IPS DF 19.7 (cell line): ENCODE measurements at places on chromosomes 5 and 9.

GRCh38 chr9:70136632-70137031 is 93.0 kb downstream of the MAMDC2 start:
- DNase-seq: no peak

GRCh38 chr5:111117136-111117535 is 25.0 kb downstream of the WDR36 start:
- DNase-seq: no peak

DNA sequence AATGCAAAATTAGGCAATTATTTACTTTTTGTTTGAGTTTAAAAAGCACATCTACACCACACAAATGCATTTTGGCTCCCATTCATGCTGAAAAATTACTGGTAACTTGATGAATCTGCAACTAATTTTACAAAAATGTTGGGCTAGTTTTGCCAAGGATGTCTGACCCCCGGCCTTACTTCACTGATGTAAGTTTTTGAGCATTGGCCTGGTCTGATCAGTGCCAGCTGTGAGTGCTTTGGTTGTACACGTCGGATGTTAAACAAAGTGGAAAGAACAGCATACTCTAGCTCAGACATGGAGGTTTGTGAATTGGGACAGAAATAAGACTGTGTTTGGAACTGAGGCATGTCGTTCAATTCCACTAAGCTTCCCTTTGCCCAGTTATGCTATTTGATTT is 1044.2 kb downstream of the TLE4 start:
- DNase-seq: no peak

- no peak for DNase-seq
These were observed 607 bp downstream of the BARX1 start for GRCh38 chr9:93954434-93955061.

DNA sequence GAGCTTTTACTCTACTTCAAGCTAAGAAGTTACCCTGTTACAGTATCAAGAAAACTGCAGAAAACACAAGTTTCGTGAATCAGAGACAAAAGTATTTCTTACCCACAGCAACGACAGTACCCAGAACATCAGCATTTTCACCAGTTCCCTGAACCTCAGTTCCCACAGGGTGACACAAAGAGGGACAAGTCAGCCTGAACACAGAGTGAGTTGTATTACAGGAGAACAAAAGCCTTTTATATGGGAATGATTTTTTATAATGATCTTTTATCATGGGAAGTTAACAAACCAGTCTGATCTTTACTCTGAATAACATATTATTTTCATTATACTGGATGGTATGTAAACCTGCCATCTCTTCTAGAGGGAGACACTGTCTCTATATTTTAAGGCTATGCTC is 139.0 kb upstream of the ITGA1 start:
- no peak for DNase-seq

GRCh38 chr5:175710326-175710725 is 52.5 kb downstream of the HRH2 start:
- no peak for DNase-seq

DNA sequence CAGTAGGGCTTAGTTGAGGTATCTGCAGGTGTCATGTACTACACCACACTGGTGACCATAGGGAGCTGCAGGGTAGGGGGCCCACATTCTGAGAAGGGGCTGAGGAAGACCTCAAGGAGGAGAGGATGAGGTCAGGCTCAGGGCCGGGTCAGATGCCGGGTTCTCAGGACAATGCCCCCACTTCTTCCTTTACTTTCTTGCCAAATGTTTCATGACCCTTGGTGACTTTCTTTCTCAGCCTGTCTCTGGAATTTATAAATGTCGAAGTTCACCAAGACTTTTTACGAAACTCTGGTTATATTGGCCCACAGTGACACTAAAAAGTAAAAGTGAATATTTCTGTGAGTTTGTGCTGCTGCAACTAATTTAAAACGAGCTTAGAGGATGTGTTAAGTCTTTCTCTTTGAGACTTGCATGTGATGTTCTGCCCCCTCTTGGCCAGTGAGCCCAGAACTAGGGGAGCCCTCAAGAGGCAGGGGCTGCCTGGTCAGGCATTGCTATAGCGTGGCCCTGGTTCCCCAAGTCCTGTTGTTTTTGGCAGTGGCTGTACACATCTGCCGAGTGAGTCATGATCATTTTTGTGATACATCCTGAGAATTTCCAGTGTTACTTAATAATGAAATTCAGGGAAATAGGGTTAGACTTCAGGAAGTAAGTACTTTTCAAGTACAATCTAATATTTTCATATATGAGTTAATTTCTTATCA is 11.2 kb downstream of the ACO1 start:
- no peak for DNase-seq

DNA sequence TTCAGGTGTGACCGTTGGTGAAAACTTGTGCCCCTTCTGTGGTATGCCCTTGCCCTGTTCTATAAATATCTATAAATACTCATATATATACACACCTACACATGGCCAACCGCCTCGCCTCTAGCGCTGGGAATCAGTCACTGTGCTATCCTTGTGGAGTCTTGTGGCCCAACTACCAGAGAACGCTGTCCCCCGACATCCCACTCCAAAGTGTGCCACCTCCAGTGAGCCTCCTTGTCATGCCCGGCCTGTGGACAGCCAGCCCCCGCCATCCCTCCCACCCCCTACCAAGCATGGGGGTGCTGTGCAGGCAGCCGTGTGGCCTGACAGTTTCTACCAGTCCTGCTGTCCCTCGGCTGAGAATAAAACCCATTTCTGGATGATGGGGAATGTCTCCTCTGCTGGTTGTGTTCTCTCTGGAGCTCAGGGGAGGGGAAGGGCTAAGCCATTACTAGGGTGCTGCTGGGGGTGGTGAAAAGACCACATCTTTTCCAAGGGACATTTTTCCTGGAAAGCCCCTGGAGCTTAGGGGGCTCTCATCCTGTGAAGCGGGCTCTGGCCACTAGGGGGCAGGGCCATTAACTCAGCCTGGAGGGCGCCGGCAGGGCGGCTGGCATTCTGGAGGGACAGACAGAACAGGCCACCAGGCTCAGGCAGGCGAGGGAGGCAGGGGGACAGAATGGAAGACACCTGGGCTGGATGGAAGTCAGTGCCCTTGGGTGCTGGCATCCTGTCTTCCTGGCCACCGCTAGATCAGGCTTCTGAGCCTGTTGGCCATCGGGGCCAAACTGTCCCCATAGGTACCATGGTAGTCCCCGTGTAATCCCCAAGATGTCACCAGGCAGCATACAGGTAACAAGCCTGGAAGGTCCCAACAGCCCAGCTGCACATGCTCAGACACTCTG is 20.7 kb downstream of the GOLGA2 start:
- DNase-seq: no peak

DNA sequence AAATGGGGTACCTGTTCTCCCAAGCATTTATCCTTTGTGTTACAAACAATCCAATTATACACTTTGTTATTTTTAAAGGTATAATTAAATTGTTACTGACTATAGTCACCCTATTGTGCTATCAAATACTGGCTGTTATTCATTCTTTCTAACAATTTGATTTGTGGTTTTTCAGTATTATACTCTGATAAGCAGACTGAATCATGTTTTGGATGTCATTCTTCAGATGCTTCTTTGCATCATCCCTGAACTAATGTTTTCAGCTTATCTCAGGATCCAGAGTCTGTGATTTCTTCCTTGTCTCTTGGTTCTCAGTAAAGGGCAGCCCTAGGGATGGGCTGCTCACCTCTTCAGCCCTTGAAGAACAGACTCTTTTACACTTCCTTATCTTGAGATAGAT is 177.8 kb upstream of the SGCD start:
- no peak for DNase-seq
